ENCODE measurements at places on chromosomes 5 and 9.

DNA sequence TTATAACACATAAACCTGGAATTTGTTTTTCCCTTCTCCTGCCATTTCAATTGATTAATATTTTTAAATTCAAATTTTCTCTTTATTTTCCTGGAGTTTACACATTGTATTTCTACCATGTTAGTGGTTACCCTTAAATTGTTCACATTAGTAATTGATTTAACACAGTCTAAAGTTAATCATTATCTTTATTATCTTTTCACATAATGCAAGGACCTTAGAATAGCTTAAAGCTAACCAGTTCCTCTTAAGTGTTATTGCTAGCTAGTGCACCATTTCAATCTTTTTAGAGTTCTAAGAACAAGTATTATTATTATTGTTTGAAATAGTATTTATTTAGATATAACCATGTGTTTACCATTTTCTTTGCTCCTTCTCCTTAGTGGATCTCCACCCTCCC, 251.2 kb upstream of the FBXL7 start:
- DNase-seq = no peak

DNA sequence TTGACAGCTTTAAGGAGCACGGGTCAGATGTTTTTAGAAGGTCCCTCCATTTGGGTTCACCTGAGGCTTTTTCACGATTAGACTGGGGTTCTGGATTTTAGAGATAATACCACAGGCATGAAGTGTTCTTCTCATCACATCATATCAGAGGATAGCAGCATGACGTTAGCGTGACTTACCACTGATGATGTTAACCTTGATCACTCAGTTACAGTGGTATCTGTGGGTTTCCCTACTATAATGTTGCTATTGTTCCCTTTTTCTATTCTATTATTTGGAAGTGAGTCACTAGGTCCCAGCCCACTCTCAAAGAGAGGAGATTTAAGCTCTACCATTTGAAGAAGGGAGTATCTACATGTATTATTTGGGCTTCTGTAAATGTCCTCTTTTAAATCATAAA, 300.0 kb downstream of the MAST4 start:
- DNase-seq = no peak

DNA sequence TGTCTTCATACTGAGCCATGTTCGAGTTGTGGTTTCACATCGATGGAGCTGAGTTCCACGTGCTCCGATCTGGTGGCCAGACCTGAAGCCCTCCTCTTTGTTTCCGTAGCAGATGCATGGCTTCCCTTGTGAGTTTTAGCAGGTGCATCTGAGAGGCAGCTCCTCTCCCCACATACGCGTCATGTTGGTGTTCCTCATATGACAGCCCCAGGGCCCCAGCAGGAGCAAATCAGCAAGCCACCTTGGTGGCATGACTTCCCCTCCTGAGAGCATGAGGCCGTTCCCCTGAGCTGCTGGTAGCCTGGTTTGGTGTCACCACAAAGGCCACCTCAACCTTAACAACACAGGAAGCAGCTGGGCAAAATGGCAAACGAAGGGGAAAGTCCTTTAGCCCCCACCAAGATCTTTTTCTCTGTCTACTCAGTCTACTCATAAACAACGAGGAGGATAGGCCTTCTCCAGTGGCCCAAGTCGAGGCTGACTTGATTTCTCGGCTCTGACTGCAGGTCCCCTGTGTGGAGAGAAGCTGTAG, 5.9 kb downstream of the CYFIP2 start:
- no peak for DNase-seq

GRCh38 chr9:73995836-73996235, 501.3 kb upstream of the RORB start:
- no peak for DNase-seq

GRCh38 chr9:107571148-107571547, 81.6 kb upstream of the KLF4 start:
- DNase-seq = no peak

GRCh38 chr9:14573319-14573718, 119.9 kb downstream of the ZDHHC21 start:
- no peak for DNase-seq

DNA sequence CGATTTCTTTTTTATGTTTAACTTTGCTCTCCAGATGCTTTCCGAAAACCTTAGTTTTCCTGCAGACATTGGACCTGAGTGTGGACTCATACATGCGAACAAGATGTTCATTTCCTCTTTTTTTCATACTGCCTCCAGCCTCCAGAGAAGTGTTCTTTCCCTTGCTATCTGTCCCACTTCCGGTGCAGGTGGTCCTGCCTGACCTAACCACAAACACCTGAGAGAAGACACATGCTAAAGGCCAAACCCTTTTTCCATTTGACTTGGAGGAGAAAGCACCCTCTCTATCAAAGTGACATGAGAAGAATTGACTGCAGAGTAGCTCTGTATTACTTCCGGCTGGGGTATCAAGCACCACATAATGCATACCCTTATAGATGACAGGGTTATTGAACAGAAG, 334.0 kb downstream of the ARHGEF28 start:
- no peak for DNase-seq

DNA sequence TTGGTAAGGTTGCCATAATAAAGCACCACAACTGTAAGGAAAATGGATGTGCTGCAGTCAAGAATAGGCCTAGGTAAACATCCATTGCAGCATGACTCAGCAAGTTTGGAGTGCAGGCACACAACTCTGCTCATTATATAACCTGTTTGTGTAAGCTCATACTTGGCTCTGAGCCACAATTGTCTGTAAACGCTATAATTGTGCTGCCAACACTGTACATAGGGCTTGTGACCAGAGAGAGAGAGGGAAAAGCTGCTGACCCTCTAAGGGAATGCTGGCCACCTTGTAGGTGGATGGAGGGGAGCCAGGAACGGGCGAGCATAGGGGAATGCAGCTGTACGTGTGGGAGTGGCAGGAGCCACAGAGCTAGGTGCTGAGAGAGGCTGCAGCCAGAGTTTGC, 2186.5 kb upstream of the ACO1 start:
- no peak for DNase-seq

- no peak for DNase-seq
Observed at GRCh38 chr9:89476546-89476945, 21.4 kb downstream of the SEMA4D start.

DNA sequence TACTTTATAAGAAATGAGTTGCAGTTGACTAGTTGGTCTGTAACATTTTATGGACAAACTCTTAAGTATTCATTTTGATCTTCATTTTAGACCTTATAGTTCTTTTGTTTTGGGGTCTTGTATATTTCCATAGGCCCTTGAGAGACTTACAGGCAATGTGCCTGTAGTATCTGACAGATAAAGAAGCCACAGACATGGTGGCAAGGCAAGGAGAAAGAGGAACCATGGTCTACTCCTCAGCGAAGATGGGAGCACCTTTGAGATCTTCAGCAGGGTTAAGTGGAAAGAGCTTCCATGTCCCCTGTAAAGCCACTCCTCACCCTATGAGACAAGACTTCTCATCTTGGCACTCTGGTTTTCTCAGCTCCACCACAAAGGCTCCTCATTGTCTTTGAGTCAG, 56.4 kb downstream of the SH3TC2 start:
- no peak for DNase-seq

DNA sequence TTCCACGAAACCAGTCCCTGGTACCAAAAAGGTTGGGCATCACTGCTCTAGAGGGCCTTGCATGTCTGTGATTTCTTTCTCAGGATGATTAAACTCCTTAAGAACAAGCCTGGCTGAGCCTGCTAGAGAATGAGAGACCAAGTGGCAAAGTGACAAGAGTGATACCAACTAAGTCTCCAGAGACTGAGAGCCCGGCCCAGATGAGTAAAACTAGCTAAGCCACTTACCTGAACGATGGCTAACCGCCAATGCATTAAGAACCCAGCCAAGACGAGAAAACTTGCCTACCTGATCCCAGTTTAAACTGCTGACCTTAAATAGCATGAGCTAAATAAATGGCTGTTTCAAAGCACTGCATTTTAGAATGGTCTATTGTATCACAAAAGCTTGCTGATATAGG, 5.6 kb upstream of the CCDC152 start:
- DNase-seq = no peak

- DNase-seq = no peak
Observed at GRCh38 chr5:135747824-135748223, 86.6 kb upstream of the SLC25A48 start.

DNA sequence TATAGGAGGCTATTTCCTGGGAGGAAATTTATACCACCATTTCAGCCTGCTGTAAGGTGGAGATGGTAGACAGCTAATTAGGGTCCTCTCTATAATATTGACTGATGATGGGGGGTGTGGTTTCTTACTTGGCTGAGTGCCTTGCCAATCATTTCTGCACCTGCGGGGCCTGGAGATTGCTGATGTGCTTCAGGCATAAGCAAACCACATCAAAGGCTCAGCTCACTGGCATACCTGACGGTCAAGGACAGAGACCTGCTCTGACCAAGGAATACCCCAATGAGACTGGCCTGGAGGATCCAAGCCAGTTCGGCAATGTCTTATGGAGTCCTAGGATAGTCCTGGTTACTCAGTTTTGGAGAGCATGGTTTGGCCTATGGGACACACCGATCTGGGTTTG, 29.5 kb downstream of the ANKH start:
- no peak for DNase-seq

GRCh38 chr9:36268007-36268427, 9.8 kb upstream of the GNE start:
- DNase-seq = no peak

DNA sequence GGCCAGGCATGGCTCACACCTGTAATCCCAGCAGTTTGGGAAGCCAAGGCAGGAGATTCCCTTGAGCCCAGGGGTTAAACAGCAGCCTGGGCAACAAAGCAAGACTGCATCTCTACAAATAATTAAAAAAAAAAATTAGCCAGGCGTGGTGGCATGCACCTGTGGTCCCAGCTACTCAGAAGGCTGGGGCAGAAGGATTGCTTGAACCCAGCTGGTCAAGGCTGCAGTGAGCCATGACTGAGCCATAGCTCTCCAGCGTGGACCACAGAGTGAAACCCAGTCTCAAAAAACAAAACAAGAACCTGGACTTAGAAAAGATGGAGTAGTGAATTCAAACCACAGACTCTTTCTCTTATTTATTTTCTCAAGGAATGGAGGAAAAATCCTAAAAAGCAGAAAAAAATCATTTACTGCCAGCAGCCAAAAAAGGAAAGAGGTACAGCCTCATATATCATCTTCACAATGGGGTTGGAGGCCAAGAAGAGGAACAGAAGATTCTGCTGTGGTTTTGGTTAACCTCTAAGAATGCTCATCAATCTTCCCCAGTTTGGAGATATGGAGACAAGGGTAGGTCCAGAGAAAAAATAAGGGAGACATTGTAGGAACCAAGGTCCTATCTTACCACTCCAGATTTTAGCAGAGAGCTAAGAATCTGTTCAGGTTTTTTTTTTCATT, 40.0 kb upstream of the MYO10 start:
- DNase-seq = no peak

GRCh38 chr9:33506626-33507370, 17.3 kb upstream of the ANKRD18B start:
- DNase-seq = peak; percentile 83

- no peak for DNase-seq
Observed at GRCh38 chr5:13660072-13660471, 284.4 kb downstream of the DNAH5 start.

DNA sequence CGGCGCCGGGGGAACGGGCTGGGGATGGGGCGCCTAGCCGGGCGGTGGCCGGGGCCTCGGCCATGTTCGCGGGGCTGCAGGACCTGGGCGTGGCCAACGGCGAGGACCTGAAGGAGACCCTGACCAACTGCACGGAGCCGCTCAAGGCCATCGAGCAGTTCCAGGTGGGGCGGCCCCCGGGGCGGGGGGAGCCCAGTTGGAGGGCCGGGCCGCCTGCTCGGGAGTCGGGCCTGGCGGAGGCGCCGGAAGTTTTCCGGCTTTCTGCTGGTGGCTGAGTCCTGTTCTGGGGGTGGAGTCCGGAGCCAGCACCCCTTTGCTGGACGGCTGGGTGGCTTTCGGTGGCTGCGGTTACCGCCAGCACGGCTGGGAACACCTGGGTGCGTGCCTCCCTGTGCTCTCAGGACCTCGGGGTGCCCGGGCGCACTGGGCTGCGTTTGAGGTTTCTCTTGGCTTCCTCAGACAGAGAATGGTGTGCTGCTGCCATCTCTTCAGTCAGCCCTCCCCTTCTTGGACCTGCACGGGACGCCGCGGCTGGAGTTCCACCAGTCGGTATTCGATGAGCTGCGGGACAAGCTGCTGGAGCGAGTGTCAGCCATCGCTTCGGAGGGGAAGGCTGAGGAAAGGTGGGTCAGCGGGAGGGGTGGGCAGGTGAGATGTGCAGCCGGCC, 454 bp downstream of the NELFB start:
- DNase-seq = no peak

GRCh38 chr9:114482593-114482992, 22.7 kb downstream of the WHRN start:
- no peak for DNase-seq

- no peak for DNase-seq
Observed at GRCh38 chr9:136539427-136540421, 6.1 kb downstream of the NOTCH1 start.

DNA sequence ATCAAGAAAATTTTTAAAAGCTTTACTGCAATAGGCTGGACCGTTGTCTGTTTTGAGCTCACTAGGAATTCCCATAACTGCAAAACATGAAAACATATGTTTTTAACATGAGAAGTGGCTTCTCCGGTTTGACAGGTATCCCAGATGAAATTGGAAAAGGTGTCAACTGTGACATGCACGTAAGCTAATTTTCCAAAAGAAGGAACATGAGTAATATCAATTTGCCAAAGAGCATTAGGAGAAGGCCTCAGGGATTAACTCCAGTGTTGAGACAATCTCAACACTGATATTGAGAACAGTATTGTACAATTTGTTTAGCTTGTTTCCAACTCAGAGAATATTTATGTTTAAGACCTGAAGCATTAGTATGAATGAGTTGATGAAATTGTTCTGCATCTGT, 215.5 kb upstream of the KCNN2 start:
- DNase-seq = no peak

- no peak for DNase-seq
Observed at GRCh38 chr9:26687421-26687820, 205.2 kb downstream of the CAAP1 start.

DNA sequence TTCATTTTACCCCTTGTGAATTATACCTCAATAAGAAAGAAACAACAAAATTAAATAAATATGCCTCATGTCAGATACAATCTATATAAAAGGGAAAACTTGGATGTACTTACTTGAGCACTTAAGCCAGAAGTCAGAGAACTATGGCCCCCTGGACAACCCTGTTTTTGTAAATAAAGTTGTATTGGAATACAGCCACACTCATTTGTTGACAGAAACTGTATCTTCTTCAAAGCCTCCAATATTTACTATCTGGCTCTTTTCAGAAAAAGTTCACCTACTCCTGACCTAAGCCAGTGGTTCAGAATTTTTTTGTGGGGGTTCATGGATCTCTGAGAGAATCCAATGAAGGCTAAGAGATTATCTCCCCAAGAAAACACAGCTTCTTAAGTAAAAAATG, 45.3 kb upstream of the RASEF start:
- DNase-seq = no peak

DNA sequence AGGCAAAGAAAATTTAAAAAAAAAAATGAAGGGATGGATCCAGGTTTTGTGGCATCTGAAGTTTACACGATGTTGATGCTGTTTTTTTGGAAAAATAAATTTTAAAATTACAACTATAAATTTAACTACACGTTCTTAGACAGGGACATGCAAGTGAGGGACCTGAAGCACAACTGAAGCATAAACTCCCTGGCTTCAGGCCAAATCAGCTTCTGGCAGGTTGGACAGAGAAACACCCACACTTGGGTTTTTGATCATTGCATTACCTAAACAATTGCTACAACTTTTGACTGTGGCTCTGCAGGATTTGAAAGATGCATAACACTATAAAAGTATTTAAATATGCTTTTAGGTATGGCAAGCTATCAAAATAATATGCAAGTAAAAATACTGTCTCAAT, 1318.3 kb upstream of the DMAC1 start:
- DNase-seq = no peak

Measured in amniotic stem cell (primary cell).